ENCODE measurements at places on chromosomes 12 and 14.

DNA sequence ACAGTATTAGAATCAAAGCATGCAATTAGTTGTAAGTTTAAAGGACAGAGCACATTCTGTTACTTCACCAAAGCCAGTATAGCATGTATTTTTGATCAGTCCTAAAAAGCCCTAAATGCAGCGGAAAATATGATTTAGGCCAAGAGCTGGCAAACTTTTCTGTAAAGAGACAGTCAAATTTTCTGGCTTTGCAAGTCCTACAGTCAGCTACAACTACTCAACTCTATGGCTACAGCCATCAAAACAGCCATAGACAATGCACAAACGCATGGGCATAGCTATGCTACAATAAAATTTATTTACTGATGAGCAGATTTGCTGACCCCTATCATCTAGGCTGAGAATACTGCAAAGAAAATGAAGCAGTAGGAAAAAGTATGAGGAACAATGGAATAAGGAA, 52.9 kb downstream of the ATXN2 start:
- DNase-seq = no peak

DNA sequence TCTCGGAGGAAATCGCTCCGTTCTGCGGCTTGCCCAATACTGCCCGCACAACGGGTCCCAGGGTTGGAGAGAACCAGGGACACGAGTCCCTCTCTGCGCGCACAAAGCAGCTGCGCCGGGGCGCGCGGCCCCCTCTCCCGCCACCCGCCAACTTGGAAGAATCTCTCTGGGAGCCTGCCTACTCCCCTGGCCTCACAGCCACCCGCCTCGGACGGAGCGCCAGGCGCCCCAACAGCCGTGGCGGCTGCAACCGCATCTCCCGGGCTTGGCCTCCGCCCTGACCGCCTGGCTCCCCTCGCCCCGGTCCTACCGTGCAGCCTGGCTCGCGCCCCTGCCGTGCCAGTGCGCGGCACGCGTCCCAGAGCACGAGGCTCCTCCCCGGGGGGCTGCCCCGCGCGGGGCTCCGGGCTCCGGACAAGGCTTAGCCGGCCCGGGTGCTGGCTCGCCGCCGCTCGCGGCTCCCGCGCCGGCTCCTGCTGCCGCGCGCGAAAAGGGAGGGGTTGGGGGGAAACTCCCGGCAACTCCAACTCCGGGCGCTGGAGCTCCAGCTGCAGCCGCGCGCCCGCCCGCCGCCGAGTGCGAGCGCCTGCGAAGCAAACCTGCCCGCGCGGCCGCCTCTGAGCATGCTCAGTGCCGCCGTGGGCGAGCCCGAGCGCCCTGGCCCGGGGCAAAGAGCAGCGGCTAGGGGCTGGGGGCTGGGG, at the start of gene STXBP6:
STXBP6 (minus strand) TSS at position 580 of the 701 bp plus-strand sequence. CDS start 75,329 bp downstream, outside the sequence.
- DNase-seq = peak; percentile 67

- DNase-seq = no peak
These were observed 141.3 kb downstream of the EMP1 start for GRCh38 chr12:13337791-13338190.

- DNase-seq = no peak
These were observed 57.9 kb downstream of the OTX2 start for GRCh38 chr14:56752428-56752827.

DNA sequence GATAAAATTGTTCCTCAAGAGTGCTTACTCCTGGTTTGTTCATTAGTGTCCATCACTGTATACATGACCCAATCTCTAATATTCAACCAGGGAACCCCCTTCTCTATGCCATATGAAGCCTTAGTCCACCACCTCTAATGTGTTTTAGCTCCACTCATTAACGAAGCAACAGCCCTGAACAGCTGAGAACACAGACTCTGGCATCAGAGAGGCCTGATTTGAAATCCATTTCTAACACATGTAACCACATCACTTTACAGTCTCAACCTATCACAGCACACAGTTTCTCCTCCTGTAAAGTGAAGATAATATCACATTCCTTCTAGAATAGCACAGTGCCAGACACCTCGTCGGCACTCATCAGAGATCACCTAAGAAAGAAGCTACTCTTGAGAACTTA, 64.3 kb downstream of the C2CD5 start:
- no peak for DNase-seq

- peak; percentile 79 for DNase-seq
These were observed 243.2 kb downstream of the CACNA1C start for GRCh38 chr12:2295941-2296461.

DNA sequence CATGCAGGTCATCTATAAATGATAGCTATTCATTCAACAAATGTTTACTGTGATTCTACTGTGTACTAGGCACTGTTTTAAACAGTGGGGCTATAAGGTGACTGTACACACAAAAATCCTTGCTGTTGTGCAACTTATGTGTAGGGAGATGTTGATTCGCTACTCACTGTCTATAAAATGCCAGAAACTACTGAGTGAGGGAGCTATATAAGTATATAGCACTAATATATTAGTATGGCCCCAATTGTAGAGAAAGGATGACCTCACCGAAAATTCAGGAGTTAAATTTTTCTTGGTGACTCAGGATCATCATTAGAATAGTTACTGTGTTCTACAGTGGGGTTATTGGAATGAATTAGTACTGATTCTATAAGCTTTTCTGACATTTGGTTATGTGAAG, 117.4 kb downstream of the TGFB3 start:
- peak; percentile 36 for DNase-seq

GRCh38 chr12:105315130-105315529, 15.4 kb upstream of the C12orf75 start:
- DNase-seq = no peak

DNA sequence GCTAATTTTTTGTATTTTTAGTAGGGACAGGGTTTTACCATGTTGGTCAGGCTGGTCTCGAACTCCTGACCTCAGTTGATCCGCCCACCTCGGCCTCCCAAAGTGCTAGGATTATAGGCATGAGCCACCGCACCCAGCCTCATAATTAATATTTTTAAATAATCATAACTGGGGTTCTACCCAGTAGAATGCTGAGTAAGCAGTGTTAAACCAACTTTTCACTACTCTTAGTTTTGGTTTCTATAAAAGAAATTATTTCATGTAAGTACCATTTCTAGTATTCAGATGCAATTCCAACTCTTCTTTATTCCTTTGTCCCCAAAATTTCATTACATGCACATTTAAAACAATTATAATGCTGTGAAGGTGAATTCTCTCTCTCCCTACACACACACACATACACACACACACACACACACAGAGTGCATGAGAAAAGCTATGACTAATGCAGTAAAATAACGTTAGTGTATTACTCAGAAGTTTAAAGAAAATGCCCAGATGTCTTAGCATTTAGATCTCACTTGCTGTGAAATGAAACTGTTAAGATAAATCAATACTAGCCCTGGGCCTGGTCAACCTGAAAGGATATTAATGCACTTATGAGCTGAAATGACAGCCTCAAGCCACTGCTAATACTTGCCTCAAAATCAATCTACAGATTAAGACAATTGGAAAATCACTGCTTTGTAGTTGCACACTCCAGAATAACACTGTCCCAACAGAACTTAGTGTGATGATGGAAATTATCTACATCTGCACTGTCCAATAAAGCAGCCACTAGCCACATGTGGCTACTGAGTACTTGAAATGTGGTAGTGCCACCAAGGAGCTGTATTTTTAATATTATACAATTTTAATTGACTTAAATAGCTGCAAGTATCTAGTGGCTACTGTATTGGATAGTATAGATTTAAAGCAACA, 36.0 kb downstream of the PTPN21 start:
- DNase-seq = peak; percentile 69

- peak; percentile 21 for DNase-seq
These were observed 52.1 kb upstream of the DCD start for GRCh38 chr12:54700301-54700700.

DNA sequence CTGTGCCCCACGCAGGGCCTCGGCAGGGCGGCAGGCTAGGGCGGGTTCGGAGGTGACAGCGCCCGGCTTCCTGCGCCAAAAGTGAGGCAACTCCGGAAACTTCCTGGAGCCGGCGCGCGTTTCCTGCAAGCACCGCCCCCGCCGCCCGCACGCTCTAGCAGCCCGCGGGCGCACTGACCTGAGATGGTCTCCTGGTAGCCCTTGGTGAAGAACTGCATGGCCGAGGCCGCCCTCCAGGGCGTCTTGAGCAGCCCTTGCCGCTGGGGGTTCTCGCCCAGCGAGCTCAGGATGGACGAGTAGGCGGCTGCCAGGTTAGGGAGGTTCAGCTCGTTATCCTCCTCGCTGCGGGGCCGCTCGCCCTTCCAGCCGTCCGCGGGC, 494 bp downstream of the GCH1 start:
- DNase-seq = peak; percentile 49

- no peak for DNase-seq
These were observed 3.9 kb downstream of the SVOP start for GRCh38 chr12:109016978-109017377.

- no peak for DNase-seq
These were observed 183.1 kb downstream of the EMP1 start for GRCh38 chr12:13379531-13380188.

DNA sequence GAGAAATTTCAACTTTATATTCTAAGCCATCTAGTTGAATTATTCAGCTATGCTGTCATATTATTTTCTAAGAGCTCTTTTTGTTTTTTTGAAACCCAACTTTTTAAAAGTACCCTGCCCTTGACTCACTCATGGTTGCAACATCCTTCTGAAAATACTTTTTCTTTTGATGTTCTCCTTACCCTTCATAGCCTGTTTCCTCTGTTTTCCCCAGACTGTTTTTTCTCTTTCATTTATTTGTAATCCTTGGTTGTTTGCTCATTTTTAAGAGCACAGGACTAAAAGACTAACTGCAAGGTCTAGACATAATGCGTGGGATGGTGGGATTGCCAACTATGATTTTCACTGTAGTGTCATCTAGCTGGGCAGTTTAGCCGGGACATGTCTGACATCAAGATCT, 21.2 kb upstream of the CDKL1 start:
- no peak for DNase-seq

- DNase-seq = no peak
These were observed 61.1 kb downstream of the IGF1 start for GRCh38 chr12:102419094-102419764.

DNA sequence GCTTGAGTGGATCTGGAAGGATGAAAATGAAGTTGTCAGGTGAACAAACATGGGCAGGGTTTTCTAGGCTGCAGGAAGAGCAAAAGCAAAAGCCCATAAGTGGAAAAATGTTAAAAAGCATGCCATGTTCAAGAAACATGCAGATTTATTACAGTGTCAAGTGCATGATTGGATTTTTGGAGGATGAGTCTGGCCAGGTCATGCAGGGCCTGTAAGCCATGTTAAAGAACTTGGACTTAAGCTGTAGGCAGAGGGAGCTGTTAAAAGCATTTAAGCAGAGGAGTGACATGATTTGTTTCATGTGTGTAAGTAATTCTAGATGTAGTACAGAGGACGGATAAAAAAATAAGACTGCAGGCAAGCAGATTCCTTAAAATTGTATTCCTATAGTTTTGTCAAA, 16.3 kb upstream of the SINHCAF start:
- no peak for DNase-seq

- DNase-seq = no peak
These were observed 197.0 kb upstream of the C14orf180 start for GRCh38 chr14:104382361-104383087.

DNA sequence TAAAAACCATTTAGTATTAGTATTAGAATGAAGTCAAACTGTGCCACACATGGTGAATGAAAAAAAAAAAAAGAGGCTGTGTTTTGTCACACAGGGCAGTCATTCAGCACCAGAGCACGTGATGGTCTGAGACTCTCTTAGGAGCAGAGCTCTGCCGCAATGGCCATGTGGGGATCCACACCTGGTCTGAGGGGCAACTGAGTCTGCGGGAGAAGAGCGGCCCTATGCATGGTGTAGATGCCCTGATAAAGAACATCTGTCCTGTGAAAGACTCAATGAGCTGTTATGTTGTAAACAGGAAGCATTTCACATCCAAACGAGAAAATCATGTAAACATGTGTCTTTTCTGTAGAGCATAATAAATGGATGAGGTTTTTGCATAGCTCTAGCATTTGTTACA, 12.2 kb upstream of the BDKRB1 start:
- DNase-seq = no peak

DNA sequence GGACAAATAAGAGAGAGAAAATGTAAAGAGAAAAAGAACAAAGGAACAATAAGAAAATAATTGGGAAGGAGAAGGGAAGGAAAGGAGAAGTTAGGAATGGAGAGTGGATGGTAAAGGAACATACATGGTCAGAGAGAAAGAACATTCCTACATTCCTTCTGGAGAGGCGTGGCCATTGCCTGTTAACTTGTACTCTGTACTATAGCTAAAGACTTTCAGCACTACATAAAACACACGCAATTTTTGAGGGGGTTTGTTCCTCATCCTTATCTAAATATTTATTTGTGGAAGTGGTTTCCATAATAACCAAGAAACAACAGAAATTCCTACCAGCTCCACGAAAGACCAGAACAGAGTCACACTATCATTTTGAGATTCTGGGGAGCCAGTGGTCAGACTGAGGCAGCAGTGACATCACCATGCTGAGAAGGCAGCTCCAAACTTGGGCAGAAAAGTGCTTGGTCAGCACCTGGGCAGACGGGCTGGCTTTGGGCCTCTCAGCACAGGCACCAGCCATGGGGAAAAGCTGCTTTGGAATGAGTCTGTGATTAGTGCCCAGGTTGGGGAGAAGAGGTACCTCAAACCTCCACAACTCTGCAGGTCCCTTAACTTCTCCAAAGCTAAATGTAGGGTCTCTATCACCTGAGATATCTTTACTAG, 125.9 kb upstream of the NTF3 start:
- no peak for DNase-seq

DNA sequence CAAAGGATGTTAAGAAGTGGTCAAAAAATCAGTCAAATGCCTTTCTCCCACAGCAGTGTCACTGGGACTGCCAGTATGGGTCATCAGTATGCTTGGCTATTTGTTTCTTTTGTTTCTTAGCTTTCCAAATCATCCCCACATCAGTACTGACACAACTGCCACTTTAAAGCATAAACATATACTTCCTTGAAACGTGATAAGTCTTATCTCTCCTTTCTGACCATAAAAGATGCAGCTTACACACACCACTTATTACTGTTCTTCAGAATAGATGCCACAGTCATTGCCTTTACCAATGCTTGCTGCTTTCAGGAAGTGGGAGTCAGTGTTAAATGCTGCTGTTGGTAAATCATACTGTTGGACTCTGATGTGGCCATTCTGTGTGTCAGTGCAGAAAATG, 18.6 kb upstream of the GARIN2 start:
- no peak for DNase-seq

DNA sequence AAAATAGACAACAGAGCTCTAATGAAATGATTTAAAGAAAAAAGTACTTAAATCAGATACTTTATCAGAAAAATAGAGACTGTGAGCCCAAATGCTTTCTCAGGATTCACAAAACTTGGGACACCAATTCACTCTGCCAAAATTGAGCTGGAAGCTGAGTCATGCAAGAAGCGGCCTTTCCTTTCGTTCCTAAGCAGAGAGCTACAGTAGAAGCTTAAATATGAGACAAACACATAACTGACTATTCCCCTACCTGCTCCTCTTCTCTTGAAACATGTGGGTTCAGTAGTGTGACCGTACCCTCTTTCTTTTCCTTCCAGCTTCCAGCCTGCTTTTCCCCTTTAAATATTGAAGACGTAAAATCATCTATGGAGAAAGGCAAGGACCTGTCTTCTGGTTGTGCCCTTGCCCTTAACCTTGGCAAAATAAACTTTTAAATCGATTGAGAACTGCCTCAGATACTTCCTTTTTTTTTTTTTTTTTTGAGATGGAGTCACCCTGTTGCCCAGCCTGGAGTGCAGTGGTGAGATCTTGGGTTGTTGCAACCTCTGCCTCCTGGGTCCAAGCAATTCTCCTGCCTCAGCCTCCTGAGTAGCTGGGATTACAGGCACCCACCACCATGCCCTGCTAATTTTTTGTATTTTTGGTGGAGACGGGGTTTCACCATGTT, 4.4 kb upstream of the SDS start:
- DNase-seq = peak; percentile 29

GRCh38 chr14:77741438-77741837, 19.5 kb downstream of the SNW1 start:
- DNase-seq = no peak

All from RPMI7951 (cell line).